Cardiac ventricle fibroblast (primary cell): ENCODE measurements at places on chromosomes 4 and X. TPM values are rescaled to one million over a fixed set of nuclear protein-coding genes. Genes with fewer than 3 reads are reported as not detected.

Gene MAGEA1
- total RNA-seq, result not detected in 2 replicates

Gene MSX1
- 2.1 and 2.8 TPM in 2 replicates for total RNA-seq

Gene TENM3
- 1.0 and 2.4 TPM in 2 replicates for total RNA-seq

Gene HOPX
- 2.0 TPM in 1 of 2 replicates, not detected in the other for total RNA-seq

Gene TAF7L
- total RNA-seq, result 0.05 TPM in 1 of 2 replicates, not detected in the other

Gene C4orf50
- total RNA-seq, result not detected in 2 replicates

Gene PAGE4
- total RNA-seq, result not detected in 2 replicates

Gene LRIT3
- not detected in 2 replicates for total RNA-seq

Gene CYTL1
- 1.9 TPM in 2 replicates for total RNA-seq

Gene MAGEB2
- not detected in 2 replicates for total RNA-seq

Gene PAGE5
- total RNA-seq, result not detected in 2 replicates

Gene NPY2R
- 0.19 and 0.59 TPM in 2 replicates for total RNA-seq
